Endothelial cell (in vitro differentiated cells): ENCODE measurements at places on chromosomes 5 and 9. TPM values are rescaled to one million over a fixed set of nuclear protein-coding genes. Genes with fewer than 3 reads are reported as not detected.

The ENTPD8 gene
- 0.21 TPM for total RNA-seq

The GRIN1 gene
- total RNA-seq = not detected

The ARL10 gene
- 14.5 TPM for total RNA-seq

The RPP25L gene
- total RNA-seq = 12.9 TPM

The CENPK gene
- 28.9 TPM for total RNA-seq

The TCF7 gene
- 9.5 TPM for total RNA-seq

The PTGS1 gene
- total RNA-seq = 33.4 TPM

The FOXD4L6 gene
- total RNA-seq = not detected

The LECT2 gene
- not detected for total RNA-seq

The SPATA31E1 gene
- total RNA-seq = 0.05 TPM

The PCDHB2 gene
- total RNA-seq = 44.9 TPM

The UNC5A gene
- total RNA-seq = not detected

The IFNK gene
- total RNA-seq = not detected
